ENCODE measurements at places on chromosomes 13 and 19.

GRCh38 chr19:4456476-4456842 lies 1.1 kb downstream of the UBXN6 start:
- no peak for DNase-seq

- DNase-seq = no peak
These were observed 114.9 kb upstream of the TMTC4 start for GRCh38 chr13:100789481-100789880.

GRCh38 chr19:4591320-4591719 lies 31.8 kb upstream of the SEMA6B start:
- no peak for DNase-seq

GRCh38 chr13:101556676-101557123 lies 104.2 kb downstream of the ITGBL1 start:
- DNase-seq = no peak

DNA sequence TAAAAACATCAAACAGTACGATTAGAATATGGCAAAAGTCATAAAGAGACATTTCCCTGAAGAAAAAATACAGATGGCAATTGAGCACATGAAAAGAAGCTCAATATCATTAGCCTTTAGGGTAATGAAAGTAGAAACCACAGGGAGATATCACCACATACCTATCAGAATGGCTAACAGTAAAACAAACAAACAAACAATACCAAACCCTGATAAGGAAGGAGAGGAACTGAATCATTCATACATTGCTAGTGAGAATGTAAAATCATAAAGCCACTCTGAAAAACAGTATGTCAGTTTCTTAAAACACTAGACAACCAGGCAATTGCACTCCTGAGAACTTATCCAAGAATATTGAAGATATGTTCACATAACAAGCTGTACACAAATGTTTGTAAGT lies 1342.5 kb upstream of the SLC10A2 start:
- DNase-seq = no peak

DNA sequence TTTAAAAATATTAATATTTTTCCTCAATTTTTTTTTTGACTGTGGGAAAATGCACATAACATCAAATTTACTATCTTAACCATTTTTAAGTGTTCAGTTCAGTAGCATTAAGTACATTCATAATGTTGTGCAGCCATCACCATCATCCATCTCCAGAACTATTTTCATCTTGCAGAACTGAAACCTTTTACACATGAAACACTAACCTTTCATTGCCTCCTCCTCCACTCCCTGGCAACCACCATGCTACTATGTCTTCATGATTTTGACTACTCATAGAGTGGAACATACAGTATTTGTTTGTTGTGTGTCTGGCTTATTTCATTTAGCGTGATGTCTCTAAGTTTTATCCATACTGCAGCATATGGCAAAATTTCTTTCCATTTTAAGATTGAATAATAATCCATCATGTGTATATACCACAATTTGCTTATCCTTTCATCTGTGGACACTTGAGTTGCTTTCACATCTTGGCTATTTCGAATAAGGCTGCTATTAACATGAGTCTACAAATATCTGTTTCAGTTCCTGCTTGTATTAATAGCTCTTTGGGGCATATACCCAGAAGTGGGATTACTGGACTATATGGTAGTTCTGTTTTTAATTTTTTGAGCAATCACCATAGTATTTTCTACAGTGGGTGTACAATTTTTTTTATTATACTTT lies 376.4 kb downstream of the MTUS2 start:
- DNase-seq = no peak

- no peak for DNase-seq
These were observed 5.6 kb downstream of the LYL1 start for GRCh38 chr19:13097033-13097462.

- DNase-seq = peak; percentile 93
These were observed at the start of gene FUZ for GRCh38 chr19:49812997-49813861. TSS of gene FUZ (minus strand) at chr19:49813292. CDS start at chr19:49813106, 186 bp downstream.

DNA sequence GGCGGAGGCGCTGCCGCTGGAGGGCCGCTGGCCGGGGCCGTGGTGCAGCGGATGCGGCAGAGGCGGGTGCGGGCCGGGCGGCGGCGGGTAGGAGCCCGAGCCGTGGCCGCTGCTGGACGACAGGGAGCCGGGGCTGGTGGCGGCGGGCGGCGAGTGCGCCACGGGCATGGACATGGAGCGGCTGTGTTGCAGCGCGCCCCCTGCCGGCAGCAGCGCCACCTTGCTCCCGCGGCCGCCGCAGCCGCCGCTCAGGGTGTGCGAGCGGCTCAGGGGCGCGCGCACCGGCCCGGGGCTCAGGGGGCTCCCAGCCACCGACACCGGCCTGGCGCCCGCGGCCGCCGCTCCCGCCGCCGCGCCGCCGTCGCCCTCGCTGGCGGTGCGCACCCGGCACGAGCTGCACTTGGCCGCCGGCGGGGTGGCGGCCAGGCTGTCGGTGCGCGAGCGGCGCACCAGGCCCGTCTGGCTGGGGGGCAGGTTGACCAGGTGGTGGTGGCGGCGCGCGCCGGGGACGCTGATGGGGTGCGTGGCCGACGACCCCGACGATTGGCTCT lies 1.7 kb downstream of the IRS2 start:
- DNase-seq = peak; percentile 68

GRCh38 chr13:109162248-109163036 lies 533.0 kb downstream of the MYO16 start:
- no peak for DNase-seq

- no peak for DNase-seq
These were observed 201.5 kb downstream of the TM9SF2 start for GRCh38 chr13:99702687-99703319.

DNA sequence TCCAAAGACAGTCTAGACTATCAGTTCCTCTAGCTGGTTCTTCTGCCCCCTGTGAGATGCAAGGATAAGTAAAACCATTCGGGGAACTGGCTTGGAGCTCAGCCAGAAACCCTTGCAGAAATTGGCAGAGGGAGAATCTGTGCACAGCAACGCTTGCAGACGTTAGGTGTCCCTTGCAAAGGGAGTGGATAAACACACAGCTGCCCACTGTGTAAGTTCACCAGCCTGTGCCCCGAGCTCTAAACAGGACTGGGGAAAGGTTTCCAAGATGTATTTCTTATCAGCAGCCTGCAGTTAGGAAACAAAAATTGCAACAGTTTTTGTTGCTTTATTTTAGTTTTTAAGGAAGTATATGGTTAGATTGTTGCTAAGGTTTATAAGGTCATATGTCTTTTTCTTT lies 19.0 kb upstream of the ADGRE1 start:
- no peak for DNase-seq

DNA sequence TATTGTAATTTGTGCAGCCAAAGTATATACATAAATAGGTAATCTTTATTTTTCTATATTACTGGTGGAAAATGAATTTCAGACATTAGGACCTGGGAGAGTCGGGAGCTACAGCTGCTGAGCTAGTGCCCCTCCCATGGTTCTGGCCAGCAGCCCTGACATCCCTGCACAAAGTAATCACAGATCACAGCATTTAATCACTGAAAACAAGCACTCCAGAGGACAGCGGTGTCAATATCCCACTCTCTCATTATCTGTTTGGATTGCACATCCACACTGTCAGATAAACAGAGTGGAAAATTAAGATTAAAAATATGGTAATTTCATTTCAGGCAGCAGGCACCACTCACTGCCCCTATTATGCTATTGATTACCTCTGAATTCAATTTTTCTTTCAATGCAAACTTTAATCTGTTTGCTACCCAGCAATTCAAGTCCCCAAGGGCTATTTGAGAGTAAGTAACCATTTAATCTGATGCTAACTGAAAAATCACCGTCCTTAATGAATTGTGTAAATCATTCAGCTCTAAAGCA lies 254.1 kb upstream of the SOX21 start:
- DNase-seq = no peak

DNA sequence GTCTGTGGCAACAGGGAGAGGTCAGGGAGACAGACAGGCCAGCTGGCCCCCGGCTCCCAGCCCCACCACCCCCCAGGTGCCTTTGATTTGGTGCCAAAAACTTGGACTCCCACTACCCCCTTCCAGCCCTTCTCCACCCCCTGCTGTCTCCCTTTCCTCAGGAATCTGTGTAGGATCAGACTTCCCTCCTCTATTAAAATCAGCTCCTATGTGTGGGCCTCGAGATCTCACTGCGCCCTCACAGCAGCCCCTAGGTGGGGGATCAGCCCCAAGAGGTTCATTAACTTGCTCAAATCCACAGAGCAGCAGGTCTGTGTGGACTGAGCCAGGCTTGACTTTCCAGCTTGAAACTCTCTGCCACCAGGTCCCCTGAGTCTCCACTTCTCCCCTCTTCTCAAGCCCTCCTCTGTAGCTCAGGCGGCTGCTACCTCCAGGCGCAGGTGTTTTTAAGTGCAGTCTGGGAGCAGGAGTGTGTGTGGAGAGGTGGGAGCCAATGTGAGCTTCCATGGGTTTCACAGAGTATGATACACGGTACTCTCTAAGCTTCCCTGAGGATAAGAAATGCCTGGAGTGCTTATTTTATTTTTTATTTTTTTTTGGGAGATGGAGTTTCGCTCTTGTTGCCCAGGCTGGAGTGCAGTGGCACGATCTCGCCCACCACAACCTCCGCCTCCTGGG lies 1.7 kb downstream of the GAPDHS start:
- DNase-seq = no peak

GRCh38 chr19:42366673-42367072 lies 23.4 kb downstream of the CNFN start:
- DNase-seq = no peak

GRCh38 chr19:45446944-45447343 lies 20.9 kb upstream of the FOSB start:
- no peak for DNase-seq

- DNase-seq = peak; percentile 9
These were observed 12.0 kb downstream of the POLR2E start for GRCh38 chr19:1082928-1083816.

All from naive thymus-derived CD8-positive, alpha-beta T cell (primary cell).